ENCODE measurements at places on chromosomes 2 and 18.

GRCh38 chr18:1483385-1483784, 578.7 kb downstream of the ADCYAP1 start:
- no peak for DNase-seq

DNA sequence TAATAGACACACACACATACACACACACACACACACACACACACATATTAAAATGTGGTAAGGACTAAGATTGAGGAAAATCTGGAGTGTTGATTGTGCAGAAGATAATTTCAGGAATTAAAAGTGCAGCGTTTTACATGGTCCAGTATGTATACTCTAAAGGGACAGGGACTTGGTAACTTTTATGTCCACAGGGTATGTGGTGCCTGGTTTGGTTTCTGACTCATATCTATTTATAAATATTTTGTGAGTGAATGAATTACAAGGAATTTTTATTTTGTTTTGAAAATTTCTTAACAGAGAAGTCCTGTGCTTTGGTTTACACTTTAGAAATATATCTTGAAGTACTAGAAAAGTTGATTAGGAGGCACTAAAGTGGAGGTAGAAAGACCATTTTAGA, 287.7 kb upstream of the NXPH2 start:
- DNase-seq = no peak

DNA sequence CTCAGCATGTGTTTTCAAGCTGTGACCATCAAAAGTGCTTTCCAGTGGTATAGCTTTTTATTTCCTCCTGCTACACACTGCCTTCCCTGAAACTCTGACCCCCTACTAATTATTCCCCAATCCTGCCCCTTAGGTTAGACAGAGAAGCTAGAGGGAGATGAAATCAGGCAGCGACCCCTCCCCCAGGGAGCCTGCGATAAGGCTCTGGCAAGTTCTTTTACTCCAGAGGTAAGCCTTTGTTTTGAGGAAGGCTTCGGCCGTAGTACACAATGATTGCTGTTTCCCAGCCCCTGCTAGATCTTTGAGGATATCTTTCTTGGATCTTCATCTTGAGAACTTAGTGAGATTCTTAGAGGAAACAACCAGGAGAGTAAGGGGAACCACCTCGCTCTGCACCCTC, 33.5 kb upstream of the NOL4 start:
- DNase-seq = no peak

GRCh38 chr2:209382775-209383174, 41.1 kb upstream of the MAP2 start:
- DNase-seq = no peak

GRCh38 chr2:61210332-61210981, 48.5 kb downstream of the C2orf74 start:
- no peak for DNase-seq

Measured in KBM-7 (cell line).